ENCODE measurements at places on chromosomes 16 and 17.

DNA sequence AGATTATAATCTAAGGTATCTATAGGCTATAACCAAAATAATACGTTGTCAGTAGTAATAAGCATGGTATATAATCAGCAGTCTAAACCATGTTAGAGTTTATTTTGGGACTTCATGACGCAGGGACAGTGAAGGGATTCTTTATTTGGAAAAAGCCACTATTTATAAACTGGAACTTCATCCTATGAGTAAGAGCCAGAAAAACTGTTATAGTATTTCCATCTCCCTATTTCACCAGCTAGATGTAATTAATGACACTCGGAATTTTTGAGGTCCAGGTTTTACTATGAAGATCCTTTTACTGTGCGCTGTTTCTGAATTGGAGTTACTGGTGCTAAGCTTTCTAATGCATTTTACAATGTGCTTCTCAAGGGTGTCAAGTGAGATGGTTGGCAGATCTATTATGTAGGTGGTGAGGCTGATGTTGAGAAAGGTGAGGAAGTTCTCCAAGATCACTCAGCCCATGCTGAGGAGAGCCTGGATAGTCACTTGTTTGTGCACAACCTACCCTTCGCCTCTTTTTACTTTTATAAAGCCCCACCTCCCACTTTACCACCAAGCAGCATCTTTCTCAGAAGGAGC, 149.3 kb downstream of the MSI2 start:
- no peak for DNase-seq

GRCh38 chr16:21301168-21301894, 23.2 kb upstream of the CRYM start:
- DNase-seq: no peak

DNA sequence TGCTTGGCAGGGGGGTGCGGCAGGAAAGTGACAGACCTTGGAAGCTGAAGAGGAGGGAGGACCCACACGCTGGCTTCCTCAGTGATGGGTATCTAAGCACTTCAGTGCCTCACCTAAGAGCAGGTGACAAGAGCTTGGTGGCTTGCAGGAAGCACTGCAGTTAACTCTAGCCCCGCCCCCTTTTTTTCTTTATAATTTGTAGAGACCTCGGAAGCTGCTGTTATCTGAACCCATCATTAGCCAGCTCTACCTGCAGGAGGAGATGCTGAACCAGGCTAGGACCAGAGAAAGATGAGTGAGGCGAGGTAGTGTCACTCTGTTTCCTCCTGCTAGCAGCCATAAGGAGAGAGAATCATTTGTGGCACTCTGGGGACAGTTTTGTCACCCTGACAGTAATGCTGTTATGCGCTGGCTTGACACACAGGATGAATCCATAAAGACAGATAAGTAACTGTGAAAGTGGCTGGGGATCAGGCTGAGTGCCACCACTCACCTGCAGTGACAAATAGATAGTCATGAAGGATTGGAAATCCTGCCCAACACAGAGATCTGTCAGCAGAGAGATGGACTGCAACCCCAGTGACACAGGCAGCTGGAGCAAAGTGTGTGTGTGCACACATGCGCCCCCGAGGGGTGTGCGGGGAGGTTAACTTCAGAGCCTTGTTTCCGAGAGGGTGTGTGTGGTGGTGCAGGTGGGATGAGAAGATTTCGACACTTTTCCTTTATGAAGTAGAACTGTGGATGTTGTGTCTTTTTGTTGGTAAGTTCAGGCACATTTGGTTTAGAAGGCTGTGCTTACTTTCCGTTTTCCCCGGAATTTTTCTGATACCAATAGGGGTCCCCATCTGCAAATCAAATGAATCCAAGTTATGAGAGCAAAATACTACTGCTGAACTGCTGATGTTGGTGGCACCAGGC, 224.0 kb downstream of the IRX3 start:
- no peak for DNase-seq

- no peak for DNase-seq
Measured at GRCh38 chr17:27747462-27748359, 52.6 kb downstream of the NOS2 start.

GRCh38 chr17:80992077-80992947, 671 bp downstream of the CHMP6 start:
- no peak for DNase-seq

GRCh38 chr16:56013962-56014552, 138.9 kb upstream of the CES5A start:
- no peak for DNase-seq

DNA sequence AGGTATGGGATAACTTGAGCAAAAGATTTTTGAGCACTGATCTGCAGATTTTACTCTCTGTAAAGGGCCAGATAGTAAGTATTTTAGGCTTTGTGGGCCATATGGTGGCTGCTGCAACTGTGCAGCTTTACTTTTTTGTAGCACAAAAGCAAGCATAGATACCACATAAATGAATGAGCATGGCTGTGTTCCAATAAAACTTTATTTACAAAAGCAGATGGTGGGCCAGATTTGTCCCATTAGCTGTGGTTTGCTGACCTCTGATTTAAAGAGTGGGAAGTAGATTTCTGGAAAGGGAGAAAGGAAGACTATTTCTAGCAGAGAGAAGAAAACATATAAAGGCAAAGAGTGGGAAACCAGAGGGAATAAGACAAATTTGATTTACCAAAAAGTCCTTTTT, 298.5 kb upstream of the HSBP1 start:
- no peak for DNase-seq

DNA sequence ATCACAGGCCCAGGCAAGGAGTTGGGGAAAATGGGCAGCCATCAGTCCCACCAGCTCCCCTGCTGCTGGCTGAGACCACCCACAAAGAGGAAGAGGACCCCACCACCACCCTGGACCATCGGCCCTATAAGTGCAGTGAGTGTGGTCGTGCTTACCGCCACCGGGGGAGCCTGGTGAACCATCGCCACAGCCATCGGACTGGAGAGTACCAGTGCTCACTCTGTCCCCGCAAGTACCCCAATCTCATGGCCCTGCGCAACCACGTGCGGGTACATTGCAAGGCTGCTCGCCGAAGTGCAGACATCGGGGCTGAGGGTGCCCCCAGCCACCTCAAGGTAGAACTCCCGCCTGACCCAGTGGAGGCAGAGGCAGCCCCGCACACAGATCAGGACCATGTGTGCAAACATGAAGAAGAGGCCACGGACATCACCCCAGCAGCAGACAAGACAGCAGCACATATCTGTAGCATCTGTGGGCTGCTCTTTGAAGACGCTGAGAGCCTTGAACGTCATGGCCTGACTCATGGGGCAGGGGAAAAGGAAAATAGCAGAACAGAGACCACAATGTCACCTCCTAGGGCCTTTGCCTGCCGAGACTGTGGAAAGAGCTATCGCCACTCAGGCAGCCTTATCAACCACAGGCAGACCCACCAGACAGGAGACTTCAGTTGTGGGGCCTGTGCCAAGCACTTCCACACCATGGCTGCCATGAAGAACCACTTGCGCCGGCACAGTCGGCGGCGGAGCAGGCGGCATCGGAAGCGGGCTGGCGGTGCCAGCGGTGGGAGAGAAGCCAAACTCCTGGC, 3.6 kb downstream of the ZNF646 start:
- DNase-seq: no peak

GRCh38 chr16:88766975-88767374, 18.0 kb downstream of the PIEZO1 start:
- DNase-seq: no peak

DNA sequence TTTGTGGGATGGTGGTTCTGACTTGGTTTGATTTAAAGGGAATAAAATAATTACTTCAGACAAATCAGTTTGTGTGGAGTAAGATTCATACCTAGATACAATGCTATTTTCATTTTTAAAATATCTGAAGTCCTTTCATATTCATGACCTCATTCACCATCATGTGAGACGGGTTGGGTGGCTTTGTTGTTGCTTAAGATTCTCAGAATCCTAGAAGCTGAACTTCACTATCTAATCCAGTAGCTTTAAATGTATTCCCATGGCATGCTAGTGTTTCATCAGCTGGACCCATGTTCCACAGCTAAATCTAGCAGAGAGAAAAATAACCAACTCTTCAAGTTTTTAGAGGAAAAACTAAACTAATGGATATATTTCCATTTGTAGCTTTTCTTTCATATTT, 2.7 kb upstream of the AMFR start:
- no peak for DNase-seq

- no peak for DNase-seq
Measured at GRCh38 chr17:50298018-50298417, 23.8 kb downstream of the TMEM92 start.

DNA sequence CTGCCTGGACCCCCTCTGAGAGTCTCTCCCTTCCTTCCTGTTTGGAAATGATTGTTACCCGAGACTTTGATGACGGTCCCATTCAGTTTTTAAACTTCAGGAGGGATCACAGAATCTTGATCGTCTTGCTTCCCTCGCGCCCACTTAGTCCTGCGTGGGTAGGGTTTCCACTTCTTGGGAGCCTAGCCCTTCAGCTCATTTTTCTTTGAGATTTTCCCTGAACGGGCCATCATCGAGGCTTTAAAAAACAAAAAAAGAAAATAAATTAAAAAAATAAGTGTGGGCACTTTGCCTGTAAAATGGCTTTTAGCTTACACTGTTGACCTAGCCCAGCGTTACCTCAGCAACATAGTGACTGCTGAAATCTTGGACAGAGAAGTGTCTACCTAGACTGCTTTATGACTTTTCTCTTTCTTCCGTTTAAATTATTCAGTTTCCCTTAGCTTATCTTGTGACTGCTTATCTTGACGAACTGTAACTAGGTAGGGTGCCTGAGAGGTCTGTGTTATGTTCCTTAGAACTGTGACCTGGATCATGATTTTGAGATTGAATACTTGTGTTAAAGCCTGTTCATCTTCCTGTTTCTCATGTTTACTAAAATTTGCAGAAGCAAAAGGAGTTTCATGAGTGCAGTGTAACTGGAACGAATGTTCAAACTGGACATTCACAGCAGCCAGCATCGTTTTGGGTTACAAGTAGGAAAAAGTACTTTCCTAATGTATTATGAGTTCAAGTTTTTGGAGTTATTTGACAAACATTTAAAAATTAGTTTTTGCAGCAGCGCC, 874 bp downstream of the WWP2 start:
- no peak for DNase-seq

DNA sequence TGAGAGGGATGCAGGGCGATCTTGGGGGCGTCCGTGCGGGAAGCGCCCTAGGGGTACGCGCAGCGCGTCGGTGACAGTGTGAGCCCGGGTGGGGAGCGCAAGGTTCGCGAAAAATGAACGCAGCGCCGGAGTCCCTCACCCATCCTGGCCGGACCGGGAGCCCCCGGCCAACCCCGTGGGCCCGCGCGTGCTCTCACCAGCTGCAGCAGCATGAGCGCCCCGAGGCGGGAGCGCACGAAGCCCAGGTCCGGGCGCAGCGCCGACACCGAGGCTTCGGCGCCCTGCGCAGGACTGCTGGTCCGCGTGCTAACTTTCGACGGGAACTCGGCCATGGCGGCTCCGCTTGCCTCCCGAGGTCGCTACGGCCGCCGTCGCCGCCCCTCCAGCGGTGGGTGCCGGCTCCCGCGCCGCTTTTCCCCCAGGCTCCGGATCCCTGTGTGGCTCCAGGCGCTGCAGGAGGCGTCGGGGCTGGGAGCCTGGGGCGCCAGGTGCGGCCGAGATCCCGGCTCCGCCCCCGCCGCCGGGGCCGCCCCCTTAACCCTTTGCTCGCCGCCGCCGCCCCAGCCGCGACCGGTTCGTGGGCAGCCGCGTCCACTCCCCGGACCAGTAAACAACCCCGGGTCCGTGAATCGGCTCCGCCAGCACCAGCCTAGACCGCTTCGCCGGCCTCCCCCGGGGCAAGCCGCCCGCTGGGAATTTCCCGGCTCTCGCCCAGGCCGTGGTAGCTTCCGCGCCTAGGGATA, at the start of gene PLLP:
PLLP (minus strand) TSS at position 464 of the 743 bp plus-strand sequence; CDS start at position 332, 132 bp downstream.
- peak; percentile 27 for DNase-seq

DNA sequence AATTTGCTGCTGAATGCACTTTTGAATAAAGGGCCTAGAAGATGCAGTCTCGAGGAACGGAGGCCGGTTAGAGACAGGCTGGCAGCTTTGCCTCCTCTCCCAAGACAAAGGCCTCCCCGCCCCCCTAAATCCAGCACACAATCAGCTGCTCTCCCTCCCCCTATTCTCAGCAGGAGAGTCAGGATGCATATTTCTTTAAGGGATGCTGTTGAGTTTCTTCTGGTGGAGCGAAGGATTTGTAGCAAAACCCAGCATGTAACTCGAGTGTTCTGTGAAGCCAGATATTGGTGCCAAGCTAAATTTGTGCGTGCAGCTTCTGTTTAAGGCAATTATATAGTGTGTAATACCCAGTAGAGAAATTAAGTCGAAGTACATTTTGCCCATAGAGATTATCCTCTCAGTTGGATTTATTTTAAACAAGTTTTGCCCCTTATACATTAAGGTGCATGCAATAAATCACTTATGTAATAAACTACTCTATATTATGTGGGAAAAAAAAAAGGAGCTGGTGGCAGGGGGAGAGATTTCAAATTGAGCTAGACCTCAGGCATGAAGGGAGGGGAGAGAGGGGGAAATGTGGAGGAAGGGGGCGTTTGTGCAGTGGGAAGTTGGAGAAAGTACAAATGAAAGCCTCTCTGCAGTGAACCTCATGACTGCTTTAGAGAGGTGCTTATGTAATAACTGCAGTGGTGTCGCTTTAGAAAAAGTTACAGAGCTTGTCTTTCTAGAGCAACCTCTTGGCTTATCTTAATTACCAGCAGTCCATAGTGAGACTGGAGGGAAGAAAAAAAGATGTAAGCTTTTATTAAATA, 599.2 kb downstream of the MAF start:
- DNase-seq: no peak

DNA sequence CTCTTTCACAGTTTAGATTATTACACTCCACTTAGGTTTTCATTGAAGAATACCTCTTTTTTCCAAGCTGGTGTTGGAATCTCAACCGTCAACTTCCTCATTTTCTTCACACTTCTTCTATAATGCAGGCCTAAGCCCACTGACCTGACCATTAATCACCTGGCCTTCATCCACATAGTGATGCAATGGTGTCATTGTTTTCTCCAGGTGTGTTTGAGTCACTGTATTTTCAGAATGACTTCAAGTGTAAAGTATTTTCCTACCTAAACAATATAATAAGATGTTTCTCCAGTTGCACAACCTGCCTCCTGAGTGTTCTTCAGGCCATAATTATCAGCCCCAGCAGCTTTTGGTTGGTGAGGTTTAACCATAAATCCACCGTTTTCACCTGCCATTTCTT, 1675.1 kb downstream of the TP53TG3F start:
- DNase-seq: no peak

DNA sequence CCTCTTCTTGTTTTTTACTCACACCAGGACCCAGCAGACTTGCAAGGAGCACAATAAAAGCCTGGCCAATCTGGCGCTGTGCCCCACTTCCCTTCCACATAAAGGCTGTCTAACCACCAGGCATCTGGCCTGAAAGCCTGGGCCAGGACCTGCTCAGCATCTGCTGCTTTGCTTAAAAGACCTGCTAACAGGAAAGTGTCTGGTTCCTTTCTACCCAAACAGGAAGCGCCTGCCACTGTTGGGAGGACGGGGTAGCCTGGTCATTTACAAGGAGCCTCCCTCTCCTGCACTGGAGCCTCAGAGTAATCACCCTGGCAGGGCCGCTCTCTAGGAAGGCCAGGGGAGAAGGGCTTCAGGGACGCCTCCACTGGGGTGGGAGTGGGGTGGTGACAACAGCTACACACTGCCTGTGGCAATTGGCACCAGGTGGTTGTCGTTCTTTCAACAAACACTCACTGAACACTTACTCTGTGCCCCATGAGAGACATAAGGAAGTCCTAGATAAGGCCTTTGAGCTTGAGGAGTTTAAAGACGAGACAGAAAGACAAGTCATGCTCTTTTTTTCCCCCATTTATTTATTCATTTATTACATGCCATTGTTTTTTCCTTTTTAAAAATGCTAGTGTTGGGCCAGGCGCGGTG, 6.3 kb upstream of the MMP28 start:
- DNase-seq: no peak

GRCh38 chr16:17606460-17606859, 135.7 kb upstream of the XYLT1 start:
- DNase-seq: no peak

- no peak for DNase-seq
Measured at GRCh38 chr17:50825188-50825587, 10.2 kb upstream of the WFIKKN2 start.

Measured in T-helper 17 cell (primary cell).